ENCODE measurements at places on chromosomes 5 and 9. TPM values are rescaled to one million over a fixed set of nuclear protein-coding genes. Genes with fewer than 3 reads are reported as not detected.

The CEP120 gene
- 29.6 TPM for total RNA-seq

The TCF7 gene
- 6.0 TPM for total RNA-seq

The PTGDS gene
- 29.5 TPM for total RNA-seq

The CDH9 gene
- not detected for total RNA-seq

The TLN1 gene
- 501 TPM for total RNA-seq

The LECT2 gene
- total RNA-seq, result not detected

The RNF180 gene
- total RNA-seq, result 10.3 TPM

The COL15A1 gene
- 8.9 TPM for total RNA-seq

The ASTN2 gene
- 7.0 TPM for total RNA-seq

The FOXD4L4 gene
- total RNA-seq, result not detected

The EDIL3 gene
- 66.0 TPM for total RNA-seq

DNA sequence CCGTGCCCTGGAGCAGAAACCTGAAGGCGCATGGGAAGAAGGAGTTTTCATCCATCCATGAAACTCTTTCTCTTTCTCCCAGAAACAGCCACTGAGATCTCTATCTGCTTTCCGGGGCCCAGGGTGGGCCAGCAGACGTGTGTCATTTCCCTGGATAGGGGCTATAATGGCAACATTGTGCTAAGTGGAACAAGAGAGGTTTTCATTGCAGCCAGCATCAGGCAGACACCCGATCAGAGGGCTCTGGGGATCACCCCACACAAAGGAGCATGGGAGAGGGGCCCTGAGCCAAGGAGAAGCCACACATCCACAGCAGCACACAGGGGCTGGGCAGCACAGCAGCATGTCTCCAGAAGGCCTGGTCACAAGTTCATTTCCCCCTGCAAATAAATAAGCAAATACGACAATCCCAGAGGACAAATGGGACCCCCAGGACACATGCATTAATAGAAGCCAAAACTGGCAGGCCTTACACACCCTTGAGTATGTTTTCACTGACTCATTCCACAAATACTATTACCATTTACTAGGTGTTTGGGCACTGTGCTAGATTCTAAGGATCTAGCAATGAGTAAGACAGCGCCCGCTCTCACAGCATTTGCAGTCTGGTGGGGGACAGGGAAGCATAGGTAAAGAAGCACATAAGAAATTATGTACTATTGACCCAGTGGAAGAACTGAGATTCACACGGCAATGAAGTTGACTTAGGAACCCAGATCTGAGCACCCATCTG is 4.3 kb upstream of the AFAP1L1 start:
- DNase-seq, result no peak

DNA sequence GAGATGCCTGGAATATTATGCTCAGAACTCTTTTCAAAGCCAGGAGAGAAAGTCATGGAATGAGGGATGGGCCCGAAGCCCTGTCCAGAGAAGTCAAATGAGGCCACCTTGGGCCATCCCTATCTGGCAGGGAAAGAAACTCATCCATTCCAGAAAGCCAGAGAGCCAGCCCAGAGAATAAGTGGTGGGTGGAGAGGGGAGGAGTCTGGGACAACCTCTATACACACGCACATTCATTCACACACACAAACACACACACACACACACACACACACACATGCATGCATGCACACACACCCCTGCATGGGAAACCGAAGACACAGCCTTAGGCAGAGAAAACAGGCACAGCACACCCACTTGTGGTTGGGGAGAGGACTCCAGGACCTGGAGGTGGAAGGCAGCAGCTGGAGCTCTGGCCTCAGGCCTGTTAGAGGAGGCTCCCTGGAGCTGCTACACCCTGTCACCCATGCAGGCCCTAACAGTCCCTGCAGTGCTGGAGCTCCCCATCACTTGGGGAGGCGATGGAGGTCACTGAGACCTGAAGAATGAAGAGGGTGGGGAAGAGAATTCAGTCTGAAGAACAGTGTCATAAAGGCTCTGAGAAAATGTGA is 38.0 kb downstream of the TGFBI start:
- DNase-seq, result peak; percentile 73

DNA sequence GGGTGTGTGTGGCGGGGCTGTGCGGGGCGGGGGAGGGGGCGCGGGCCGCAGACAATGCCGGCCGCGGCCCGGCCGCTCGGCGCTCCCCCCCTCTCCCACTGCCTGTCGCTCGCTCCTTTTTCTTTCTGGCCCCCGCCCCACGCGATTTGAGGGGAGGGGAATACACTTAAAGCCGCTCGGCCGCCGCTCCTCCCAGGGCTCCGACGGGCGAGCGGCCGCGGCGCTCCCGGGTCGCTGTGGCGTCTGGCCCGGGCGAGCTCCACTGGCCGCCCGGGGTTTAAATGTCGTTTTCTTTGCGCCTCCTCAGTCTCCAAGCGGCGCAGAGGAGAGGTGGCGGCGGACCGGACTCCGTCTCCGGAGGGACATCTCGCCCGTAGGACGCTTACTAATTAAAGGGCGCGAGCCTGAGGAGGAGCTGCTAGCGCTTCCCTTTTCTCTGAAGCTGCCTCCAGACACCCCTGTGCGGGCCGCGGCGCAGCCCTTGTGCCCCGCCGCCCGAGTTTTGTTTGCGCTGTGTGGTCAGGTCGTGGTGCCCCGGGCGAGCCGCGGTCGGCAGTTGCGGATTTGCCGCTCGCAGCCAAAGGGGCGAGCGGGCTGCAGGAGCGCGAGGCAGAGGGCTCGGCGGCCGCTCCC is 1.4 kb downstream of the ZSWIM6 start:
- DNase-seq, result peak; percentile 71

- no peak for DNase-seq
These were observed 5.2 kb downstream of the HAPLN1 start for GRCh38 chr5:83715236-83716065.

GRCh38 chr9:77543131-77543822 is 104.8 kb downstream of the GNA14 start:
- DNase-seq, result no peak

DNA sequence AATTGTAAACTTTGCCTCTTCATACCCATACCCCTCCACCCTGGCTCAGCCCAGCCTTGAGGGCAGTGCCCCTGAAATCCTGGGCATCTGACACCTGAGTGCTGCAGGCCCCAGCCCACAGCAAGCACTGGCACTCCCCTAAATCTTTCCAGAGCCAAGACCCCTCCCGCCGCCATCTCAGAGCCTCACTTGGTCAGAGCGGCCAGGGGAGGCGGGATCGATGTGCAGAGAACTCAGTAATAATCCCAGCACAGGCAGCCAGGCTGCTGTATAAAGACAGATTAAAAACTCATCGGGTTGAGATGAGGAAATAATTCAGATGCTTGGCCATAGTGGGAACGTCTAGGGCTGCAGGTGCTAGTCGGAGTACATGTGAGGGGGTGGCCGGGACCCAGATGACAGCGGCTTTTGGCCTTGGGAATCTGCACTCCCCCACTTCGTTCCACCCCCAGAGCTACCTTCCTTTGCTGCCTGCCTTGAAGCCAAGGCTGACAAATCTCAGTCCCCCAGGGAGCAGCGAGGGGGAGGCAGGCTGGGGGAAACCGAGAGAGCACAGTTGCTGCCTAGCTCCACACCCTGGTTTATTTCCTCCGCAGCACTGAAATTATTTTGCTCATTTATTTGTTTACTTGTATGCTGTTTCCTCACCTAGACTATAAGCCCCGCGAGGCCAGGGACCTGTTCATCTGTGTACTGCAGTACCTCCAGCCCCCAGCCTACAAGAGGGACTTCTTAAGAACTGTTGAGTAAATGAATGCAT is 19.5 kb upstream of the ARAP3 start:
- no peak for DNase-seq

DNA sequence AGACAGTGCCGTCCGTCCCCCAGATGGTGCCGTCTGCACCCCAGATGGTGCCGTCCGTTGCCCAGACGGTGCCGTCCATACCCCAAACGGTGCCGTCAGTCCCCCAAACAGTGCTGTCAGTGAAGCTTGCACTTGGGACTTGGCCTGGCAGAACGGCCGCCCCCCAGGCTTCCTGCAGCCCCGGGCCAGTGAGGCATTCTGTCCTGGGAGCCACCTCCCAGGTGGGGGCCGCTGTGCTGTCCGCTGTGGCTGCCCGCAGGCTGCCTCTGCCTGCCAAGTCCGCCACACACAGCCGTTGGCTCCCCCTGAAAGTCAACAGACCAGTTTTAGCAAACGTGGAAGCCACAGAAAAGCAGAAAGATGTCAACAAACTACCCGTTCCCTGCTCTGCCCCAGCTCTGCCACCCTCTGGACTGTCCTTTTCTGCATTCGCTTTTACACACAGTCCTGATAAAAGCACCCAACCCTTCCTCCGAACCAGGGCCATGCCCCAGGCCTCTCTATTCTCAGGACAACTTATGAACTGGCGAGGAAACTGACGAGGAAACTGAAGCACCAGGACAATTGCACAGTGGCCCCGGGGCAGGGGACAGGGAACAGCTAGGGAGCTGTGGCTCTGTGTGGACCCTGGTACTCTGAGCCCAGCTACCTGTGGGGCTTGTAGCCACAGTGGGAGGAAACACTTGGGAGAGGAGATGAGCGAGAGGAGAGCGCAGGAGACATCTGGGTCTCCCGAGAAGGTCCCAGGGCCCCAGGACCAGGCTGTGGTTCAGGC is 39.6 kb upstream of the RXRA start:
- DNase-seq, result no peak

- no peak for DNase-seq
These were observed 54.4 kb downstream of the CMYA5 start for GRCh38 chr5:79743846-79744605.

GRCh38 chr9:89513837-89514236 is 15.9 kb upstream of the SEMA4D start:
- no peak for DNase-seq

DNA sequence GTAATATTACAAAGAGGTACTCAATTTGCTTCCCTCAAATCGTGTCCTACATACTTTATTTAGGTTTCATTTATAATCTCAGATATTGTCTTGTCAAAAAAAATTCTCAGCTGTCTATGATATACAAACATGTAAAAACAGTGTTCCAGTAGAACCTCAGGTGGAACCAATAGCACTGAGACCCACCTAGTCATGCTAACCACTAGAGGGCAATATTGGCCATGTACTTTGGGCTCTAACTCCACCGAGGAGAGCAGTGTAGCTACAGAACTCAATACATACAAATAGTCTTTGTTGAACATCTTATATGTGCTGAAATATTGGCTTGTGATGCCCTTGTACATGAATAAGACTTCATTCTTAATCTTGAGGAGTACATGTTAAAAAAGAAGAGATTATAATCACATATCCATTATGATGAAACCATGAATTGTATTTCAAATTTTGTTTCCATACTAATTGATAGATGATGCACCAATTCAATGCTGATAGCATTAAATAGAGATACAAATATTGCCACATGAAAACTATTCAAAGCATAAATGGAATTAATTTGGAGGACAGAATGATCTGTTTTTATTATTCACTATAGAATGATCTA is 71.2 kb upstream of the CNTLN start:
- no peak for DNase-seq

DNA sequence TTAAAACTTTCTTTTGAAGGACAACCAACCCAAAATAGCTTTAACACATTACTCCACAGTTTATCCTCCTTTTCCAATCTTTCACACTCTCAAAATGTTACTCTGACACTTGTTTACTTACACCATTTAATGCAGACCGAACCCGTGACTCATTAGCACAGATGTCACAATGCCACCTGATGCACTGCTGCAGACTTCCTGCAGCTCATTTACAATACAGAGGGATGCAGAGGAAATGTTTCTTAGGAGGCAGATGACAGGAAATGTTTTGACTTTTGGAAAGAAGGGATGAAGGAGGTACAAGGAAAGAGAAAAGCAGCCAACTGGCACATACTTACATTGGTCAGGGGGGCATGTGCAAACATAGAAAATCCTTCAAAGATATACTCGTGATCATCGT is 39.0 kb downstream of the DROSHA start:
- DNase-seq, result no peak

DNA sequence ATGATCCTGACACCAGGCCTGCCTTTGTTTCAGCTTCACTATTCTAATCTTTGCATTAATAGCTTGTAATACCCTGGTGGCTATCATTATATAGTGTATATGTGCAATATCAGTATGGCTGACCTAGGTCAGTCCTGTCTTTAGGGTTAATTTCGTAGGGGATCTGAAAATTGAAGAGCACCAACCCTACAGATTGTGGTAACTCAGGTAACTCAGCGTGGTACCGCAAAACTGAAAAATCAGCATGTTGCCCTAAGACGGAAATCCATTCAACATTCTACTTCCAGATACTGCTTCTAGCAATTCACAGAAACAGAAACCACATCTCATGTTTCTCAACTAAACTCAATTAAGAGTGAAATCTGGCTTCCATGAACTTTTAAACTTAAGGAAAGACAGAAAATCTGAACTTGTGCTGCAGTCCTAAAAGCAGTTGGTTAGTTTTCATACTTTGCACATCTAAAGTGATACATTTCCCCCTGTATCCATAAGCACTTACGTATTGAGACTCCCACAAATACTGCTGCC is 78.3 kb downstream of the FNIP1 start:
- DNase-seq, result no peak

GRCh38 chr9:91491624-91492023 is 68.0 kb upstream of the NFIL3 start:
- DNase-seq, result no peak

- peak; percentile 59 for DNase-seq
These were observed 118.7 kb upstream of the TAF11L2 start for GRCh38 chr5:17379100-17379951.

- no peak for DNase-seq
These were observed 9.8 kb upstream of the CYLC2 start for GRCh38 chr9:102985162-102985895.

DNA sequence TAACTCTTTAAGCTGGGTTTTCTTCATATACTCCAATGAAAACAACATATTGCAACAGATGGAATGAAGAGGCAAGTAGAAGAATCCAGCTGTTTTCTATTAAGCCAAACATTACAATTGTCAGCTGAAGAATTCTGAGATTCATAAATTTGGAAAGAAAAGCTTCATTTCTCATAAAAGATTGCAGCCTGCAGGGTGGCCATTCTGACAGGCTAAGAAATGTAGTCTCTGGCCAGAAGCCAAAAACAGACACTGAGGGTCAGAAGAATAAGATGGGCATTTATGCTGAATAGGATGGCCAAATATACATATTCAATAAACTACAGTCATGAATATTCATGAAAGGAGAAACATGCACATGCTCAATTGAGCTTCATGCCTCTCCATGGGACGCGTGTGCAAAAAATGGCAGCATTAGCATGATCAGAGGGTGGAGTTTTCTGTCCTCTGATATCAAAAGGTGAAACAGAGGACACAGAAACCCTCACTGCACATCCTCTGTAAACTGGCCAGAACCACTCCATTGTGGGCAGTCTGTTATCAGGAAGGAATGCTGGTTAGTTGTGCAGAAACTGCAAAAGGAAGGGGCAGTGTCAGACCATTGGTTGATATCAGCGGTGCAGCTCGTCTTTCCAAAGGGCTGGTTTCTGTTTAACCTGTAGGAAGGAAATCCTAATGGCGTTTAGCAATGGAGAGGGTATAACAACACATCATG is 50.2 kb downstream of the FXN start:
- DNase-seq, result peak; percentile 90

DNA sequence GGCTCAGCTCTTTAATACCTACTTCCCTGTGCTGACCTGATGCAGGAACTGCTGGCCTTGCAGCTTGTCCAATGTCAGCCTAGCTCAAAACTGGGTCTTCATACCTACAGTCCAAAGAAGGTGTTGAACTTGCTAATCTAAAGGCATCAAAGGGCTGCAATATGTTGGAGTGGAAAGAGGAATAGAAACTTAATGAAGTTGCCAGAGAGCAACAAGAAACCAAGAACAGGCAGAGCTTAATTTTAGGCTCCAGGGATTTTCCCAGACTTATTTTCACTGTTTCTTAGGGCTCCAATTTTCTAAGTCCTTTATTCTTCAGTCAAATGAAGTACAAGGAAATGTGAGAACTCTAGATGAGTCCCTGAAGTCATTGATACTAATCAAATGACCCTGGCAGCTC is 17.6 kb upstream of the ERCC6L2 start:
- DNase-seq, result no peak

- DNase-seq, result peak; percentile 50
These were observed 301.1 kb upstream of the ACTBL2 start for GRCh38 chr5:57783693-57784092.

Data from lung (tissue), 17 donors.